Stomach (tissue), 19 donors: ENCODE measurements at places on chromosomes 5 and 9. TPM values are rescaled to one million over a fixed set of nuclear protein-coding genes. Genes with fewer than 3 reads are reported as not detected.

DNA sequence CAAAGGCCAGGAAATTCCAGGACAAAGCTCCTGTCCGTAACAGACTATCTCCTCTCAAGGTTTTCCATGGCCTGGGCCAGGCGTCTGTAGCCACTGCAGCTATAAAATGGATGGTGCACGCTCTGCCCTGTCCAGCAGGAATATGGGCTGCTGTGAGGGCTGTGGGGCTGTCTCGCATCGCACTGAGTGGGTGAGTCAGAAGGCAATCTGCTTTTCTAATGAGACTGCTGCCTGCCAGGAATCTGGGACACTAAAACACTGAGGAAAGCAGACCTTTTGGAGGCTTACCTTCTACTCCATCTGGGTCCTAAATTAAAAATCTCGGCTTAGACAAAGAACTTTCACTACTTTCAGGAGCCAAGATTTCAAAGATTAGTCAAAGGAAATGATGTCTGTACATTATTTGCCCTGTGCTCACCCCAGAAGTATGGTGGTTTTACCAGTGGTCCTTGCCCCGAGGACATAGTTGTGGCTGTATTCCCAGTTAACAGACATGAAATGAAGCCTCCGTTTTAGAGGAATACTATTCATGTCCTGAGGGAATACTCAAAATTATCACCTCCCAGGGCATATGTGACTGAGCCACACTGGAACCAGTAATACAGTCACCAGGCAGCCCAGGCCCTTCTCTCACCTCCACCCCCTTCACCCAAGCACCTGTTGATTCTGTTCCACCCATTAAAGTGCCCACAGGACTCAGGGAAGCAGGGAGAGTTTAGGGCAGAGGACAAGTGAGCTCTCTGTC lies 56.4 kb downstream of the PFDN1 start:
- peaks cover 72% of the 10 kb centered on the region for H3K4me1 ChIP-seq
- peak overlapping the region; percentile 82 for H3K27ac ChIP-seq
- no peak overlapping the region for H3K4me3 ChIP-seq
- no peaks in the 10 kb centered on the region for H3K27me3 ChIP-seq

SOWAHA gene
- 6.8 TPM for total RNA-seq

DNA sequence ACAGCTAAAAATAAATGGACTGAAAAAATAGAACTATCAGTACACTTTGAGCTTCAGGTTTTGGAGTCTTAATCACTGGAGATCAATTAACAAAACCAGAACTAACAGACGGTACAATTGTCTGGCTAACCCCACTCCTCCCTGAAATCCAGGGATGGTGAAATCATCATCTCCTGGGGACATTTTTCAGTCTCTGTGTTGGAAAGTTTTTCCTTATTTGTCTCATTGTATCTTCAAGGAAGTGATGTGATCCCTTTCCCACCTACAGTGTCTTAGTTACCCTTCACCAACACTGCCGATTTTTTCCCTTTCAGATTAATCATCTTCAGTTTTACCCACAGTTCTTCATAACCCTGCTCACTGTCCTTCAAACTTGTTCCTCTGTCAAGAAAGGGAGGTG lies 81.9 kb downstream of the MAP1B start:
- H3K4me3 ChIP-seq: no peak overlapping the region
- no peak overlapping the region for H3K27ac ChIP-seq
- H3K4me1 ChIP-seq: peaks cover 8% of the 10 kb centered on the region
- H3K27me3 ChIP-seq: no peaks in the 10 kb centered on the region

- H3K36me3 ChIP-seq: peaks cover 5% of the 10 kb centered on the region
- no peak overlapping the region for H3K4me3 ChIP-seq
- no peaks in the 10 kb centered on the region for H3K4me1 ChIP-seq
- no peak for DNase-seq
- H3K27ac ChIP-seq: no peak overlapping the region
- H3K27me3 ChIP-seq: no peaks in the 10 kb centered on the region
Measured at GRCh38 chr9:95992536-95992935, 117.0 kb downstream of the ERCC6L2 start.

DNA sequence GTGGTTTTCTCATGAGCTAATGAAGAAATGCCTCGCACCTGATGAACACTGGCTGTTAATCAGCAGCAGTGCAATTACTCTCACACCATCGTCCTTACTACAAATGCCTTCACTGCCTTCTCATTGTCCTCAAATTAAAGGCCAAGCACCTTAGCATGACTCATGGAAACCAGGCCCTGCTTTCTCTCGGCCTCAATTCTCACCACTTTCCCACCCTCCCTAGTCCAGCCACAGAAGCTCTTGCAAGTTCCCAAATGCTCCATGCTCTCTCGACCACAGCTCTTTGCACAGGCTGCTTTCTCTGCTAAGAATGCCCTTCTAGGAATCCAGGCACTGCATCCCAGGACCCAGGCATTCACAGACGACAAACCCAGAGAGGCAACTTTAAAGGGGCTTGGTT lies 94.6 kb upstream of the KLF4 start:
- no peaks in the 10 kb centered on the region for H3K36me3 ChIP-seq
- H3K4me3 ChIP-seq: no peak overlapping the region
- H3K27ac ChIP-seq: no peak overlapping the region
- DNase-seq: no peak

RLN2 gene
- 0.37 TPM for total RNA-seq

LCN1 gene
- not detected for total RNA-seq

DNA sequence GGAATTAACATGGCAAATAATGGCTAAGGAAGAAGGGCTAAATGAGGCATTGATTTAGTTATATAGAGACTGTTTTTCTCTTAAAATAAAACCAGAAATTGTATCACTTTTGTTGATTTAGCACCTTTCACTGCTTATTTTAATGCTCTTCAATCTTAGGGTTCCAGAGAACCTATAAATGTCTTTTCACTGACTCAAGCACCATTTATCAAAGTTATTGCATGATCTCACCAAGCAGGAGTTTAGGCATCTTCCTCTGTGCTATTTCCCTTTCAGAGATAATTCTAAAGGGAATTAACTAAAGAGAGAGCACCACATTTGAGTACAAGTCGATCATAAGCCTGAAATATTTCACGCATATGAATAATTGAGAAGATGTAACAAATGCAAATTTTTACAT lies 357.1 kb downstream of the CDH18 start:
- H3K36me3 ChIP-seq: no peaks in the 10 kb centered on the region
- no peak overlapping the region for H3K27ac ChIP-seq
- DNase-seq: no peak
- no peaks in the 10 kb centered on the region for H3K4me1 ChIP-seq
- H3K4me3 ChIP-seq: no peak overlapping the region

GRCh38 chr9:16136961-16137360 lies 584.1 kb downstream of the CCDC171 start:
- H3K27ac ChIP-seq: no peak overlapping the region
- H3K4me1 ChIP-seq: no peaks in the 10 kb centered on the region
- no peak overlapping the region for H3K4me3 ChIP-seq
- H3K36me3 ChIP-seq: no peaks in the 10 kb centered on the region

FYB1 gene
- total RNA-seq: 9.2 TPM

DNA sequence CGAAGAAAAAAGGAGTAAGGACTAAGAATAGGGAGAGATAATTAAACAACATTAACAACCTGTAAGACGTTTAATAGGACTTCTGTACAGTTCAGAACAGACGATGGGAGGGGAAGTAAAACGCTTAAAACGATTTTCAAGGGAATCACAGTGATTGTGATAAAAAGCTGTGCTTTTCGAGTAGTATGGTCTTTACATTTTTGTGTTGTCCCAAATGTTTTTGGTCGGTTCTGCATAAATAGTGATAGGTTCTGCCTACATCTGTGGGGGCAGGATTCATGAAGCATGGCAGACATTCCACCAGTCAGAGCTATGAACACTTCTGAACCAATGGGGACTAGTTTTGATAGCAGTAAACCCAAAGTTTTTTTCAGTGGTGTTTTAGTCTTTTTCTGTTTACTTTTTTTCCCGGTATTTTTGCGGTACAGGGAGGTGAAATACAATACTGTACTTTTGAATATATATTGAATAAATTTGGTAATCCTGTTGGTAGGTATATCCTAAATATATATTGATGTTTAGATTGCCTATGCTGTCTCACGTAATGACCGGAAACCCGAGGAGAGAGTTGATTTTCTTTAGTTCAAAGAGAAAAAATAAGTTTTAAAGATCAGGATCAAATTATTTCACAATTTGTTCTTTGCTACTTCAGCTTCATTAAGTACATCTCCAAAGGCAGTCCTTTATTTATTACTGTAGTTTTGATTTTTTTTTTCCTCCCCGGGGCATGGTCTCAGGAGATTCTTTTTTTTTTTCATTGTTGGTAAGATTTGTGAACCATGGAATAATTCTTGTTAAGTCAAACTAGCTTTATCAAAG lies 1.3 kb downstream of the ERBIN start:
- peak overlapping the region; percentile 99 for H3K27ac ChIP-seq
- H3K36me3 ChIP-seq: no peaks in the 10 kb centered on the region
- no peaks in the 10 kb centered on the region for H3K27me3 ChIP-seq

- no peak overlapping the region for H3K27ac ChIP-seq
- DNase-seq: no peak
- H3K4me3 ChIP-seq: no peak overlapping the region
- peaks cover 9% of the 10 kb centered on the region for H3K27me3 ChIP-seq
- no peaks in the 10 kb centered on the region for H3K36me3 ChIP-seq
Measured at GRCh38 chr9:134556531-134557068, 85.0 kb upstream of the COL5A1 start.

DNA sequence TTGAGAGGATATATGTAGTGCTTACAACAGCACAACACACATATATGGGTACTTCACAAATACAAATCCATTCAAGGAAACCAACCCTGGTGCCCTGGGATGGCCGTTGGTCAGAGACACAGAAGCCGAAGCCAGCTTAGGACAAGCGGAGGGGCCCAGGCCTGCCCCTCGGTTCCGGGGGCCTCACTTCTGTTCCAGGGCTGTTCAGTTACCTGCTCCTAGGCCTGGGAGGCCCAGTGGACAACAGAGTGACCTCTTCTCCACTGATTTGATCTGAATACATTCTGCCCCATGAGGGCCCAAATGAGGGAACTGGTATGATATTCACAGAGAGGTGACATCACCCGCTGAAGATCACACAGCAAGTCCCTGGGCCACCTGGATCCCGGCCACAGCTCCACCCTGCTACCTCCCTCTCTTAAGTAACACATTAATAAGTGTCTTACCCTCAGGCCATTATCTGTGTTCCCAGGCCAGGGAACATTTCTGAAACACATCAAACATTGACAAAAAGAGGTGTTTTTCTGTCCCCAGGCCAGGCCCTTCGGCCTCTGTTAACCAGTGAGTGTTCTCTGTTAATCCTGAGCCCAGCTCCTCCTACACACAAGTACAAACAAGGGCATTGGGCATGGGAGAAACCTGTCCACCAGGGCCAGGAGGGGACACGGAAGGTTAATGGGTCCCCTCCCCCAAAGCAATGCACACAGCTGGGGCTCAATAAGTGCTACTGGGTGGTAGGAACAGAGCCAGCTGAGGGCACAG lies 4.5 kb upstream of the GRHPR start:
- H3K27me3 ChIP-seq: no peaks in the 10 kb centered on the region
- no peak for DNase-seq
- no peak overlapping the region for H3K4me3 ChIP-seq
- H3K27ac ChIP-seq: no peak overlapping the region
- no peaks in the 10 kb centered on the region for H3K36me3 ChIP-seq

SPATA31A1 gene
- not detected for total RNA-seq

FAM174A gene
- total RNA-seq: 30.3 TPM

DNA sequence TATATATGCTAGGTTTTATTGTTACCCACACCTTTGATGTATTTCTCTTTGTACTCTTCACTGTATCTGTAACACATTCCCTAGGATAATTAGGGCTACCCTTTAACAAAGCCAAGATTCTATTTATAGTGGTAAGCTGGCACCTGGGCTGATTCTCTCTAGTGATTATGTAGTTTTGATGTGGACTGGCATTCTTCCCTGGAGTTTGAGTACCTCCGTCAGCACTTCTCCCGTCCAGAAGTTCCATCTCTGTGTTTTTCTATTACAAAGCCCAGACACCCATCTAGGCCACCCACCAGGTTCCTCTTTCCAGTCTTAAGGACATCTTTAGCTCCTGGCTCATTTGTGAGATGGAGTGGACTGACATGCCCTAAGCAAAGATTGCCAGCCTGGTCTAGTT lies 55.9 kb upstream of the CDKN2B start:
- no peaks in the 10 kb centered on the region for H3K36me3 ChIP-seq
- H3K4me3 ChIP-seq: no peak overlapping the region
- no peak overlapping the region for H3K27ac ChIP-seq
- no peaks in the 10 kb centered on the region for H3K4me1 ChIP-seq
- H3K27me3 ChIP-seq: no peaks in the 10 kb centered on the region

DNA sequence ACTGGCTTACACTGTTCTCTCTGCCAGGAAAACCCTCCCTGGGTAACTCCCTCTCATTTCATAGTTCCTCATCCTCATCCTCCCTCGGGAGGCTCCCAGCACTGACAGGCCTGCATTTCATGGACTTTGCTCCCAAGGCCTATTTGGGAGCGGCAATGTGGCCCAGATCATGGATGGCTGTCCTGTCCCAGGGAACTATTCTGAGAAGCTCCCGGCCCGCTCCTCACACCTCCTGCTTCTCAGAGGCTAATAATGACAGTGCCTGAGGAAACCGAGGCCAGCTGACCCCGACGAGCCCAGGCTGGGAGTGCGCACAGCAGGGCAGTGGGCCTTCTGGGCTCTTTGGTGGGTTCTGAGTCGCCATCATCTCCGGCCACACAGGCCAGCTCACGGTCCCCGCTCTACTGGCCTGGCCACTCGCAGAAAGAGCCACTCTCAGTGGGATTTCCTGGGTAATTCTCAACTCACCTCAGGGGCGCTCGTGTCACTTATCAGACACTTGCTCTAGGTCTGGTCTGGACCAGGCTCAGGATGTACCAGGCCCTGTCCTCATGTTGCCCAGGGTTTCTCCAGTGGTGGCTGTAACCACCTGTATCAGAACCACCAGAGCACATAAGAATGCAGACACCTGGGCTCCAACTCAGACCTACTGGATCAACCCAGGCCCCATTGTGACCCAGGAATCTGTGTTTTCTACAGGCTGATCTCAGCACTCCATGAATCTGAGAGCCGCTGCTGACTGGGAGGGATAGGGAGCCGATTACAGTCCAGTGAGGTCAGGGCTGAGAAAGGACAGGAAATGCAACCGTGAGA lies 2.0 kb upstream of the DOLPP1 start:
- H3K36me3 ChIP-seq: no peaks in the 10 kb centered on the region
- H3K27ac ChIP-seq: peak overlapping the region; percentile 80
- H3K4me1 ChIP-seq: peaks cover 16% of the 10 kb centered on the region
- no peak for DNase-seq
- H3K4me3 ChIP-seq: no peak overlapping the region

GRCh38 chr9:27483576-27483975 lies 40.5 kb upstream of the IFNK start:
- H3K27me3 ChIP-seq: no peaks in the 10 kb centered on the region
- H3K4me3 ChIP-seq: no peak overlapping the region
- H3K4me1 ChIP-seq: peaks cover 13% of the 10 kb centered on the region
- no peaks in the 10 kb centered on the region for H3K36me3 ChIP-seq

- no peaks in the 10 kb centered on the region for H3K4me1 ChIP-seq
- H3K36me3 ChIP-seq: no peaks in the 10 kb centered on the region
- H3K27ac ChIP-seq: no peak overlapping the region
- DNase-seq: no peak
- H3K27me3 ChIP-seq: no peaks in the 10 kb centered on the region
Measured at GRCh38 chr9:116320290-116320689, 166.7 kb downstream of the PAPPA start.
